ENCODE measurements at places on chromosomes 13 and 19.

DNA sequence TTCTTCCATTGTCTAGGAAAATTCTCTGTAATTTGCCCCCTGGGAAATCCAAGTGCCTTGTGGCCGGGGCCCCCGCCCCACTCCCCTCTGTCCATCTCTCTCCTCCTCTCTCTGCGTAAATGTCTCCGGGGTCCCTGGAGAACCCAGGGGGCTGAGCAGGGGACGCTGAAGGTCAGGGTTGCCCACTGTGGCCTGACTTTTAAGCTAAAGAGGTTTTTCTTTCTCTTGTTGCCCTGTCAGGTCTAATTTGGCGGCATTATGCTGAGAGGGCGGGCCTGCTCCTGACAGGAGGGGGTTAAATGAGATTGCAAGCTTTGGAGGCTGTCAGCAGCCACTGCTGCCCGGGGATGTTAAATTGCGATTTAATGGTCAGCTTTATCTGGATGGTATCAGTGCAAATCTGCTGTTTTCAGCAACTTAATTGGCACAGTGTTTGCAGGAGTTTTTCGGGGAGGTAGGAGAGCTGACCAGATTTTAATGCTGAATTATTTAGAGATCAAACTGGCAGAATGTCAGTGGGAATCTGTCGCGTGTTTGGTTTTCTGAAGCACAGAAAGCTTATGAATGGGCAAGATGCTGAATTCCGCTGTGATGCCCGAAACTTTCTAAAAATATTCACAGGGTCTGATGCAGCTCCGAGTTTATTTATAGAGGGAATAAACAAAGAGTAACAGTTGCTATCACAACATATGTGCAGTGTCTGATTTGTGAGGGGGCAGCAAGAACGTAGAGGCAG is 93.2 kb upstream of the SOX1 start:
- no peak for DNase-seq

DNA sequence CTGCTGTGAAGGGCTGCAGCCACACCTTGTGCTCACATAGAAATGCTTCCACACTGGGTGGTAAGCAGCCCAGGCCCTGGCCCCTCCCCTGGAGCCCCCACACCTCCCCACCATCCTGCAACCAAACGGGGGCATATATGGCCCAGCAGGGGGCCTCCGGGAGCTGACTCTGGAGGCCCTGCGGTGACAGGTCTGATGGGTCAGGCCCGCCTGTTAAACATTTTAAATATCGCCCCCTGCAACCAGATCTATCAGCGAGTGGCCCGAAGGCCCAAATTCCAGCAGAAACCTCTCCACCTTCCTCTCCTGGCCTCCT is 48.0 kb upstream of the KATNAL1 start:
- DNase-seq, result no peak

DNA sequence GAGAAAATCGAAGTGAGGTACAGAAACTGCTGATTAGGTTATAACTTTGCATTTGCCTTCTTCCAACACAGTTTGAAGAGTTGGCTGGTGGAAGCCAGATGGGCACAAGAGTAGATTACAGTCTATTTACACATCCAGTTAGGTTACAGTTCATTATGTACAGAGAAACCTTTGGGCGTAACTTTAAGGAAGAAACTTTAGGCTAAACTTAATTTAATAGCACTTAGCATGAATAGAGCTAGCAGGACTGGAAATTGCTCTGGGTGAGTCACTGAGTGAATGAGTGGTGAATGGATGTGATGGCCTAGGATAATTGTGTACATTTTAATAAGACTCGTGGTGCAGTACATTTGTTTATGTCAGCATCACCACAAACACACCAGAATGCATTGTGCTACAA is 62.9 kb upstream of the KLHL1 start:
- DNase-seq, result no peak

DNA sequence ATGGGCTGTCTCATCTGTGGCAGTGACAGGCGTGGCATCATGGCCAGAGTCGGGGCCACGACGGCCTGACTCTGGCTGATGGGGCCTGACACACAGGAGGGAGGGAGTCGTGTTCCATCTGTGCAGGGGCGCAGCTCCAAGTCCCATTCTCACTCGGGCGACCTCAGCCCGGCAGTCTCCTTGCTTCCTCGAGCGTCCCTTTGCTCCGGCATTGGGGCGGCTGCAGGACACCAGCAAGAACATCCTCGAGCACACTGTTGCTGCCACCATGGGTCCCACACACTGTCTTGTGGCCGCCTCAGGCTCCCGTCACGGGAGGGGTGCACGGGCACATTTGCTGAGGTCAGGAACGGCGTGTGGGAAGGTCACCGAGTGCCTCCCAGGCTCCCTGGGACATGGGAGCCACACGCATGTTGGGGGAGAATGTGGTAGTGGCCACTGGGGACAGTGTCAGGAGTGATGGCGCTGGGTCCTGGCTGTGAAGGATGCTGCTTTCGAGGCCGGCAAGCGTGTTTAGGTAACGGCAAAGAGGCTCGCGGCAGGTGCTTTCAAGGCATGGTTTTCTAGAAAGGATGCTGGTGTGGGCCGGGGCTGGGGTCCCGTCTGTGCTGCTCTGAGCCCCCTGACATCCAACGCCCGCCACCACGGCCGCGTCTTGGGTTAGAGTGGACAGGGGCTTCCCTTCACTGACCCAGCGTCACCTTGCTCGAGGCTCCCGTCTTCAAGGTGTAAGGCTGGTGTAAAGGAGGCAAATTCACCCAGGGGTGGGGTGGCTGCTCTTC is 3.4 kb downstream of the IZUMO4 start:
- DNase-seq, result no peak

GRCh38 chr13:104085611-104086010 is 1019.4 kb upstream of the SLC10A2 start:
- DNase-seq, result no peak

GRCh38 chr13:40190641-40191100 is 475.8 kb downstream of the FOXO1 start:
- no peak for DNase-seq

GRCh38 chr13:50527188-50527587 is 316.3 kb downstream of the DLEU7 start:
- no peak for DNase-seq

DNA sequence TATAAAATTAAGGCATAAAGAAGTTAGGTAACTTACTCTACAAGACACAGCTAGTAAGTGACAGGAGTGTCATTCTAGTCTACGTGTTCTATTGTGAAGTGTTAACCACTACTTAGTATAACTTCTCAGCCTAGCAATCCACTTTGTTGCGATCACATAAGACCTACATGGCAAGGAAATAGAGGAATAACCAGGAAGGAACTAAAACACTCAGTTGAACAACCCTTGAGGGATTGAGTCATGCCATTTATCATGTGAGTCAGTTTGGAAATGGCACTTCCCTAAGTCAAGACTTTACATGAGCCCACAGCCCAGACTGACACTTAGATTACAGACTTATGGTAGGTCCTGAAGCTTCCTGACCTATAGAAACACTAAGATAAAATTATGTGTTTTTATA is 279.5 kb upstream of the PCDH20 start:
- peak; percentile 37 for DNase-seq

GRCh38 chr13:40933508-40934204 is 85.5 kb downstream of the ELF1 start:
- DNase-seq, result no peak

GRCh38 chr13:53873558-53873957 is 844.9 kb downstream of the OLFM4 start:
- no peak for DNase-seq

DNA sequence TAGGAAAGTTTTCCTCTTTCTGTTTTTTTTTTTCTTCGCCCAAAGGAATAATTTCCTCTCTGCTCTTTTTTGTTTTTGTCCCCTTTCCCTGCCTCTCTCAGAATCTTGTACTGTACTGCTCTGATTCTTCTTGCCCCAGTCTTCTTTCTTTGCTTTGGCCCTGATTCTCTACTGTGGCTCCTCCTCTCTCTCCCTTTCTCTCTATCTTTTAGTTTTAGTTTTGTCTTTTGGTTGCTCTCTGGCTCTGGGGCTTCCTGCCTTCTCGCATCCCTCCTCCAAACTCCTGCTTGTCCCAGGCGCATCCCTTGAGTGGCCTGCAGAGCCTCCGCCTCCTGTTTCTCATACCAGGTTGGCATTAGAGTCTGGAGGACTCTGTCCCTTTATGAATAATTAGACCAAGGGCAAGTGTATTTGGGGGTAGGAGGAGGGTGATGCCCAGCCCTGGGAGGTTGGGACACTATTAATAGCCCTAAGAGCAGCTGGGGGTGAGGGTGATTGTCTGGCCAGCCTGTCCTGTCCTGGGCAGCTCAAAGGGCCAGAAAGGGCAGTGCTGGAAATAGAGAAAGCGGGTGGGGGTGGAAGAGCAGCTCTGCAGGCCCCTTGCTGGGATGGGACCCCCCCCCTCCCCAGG is 39.1 kb downstream of the LYL1 start:
- DNase-seq, result no peak

DNA sequence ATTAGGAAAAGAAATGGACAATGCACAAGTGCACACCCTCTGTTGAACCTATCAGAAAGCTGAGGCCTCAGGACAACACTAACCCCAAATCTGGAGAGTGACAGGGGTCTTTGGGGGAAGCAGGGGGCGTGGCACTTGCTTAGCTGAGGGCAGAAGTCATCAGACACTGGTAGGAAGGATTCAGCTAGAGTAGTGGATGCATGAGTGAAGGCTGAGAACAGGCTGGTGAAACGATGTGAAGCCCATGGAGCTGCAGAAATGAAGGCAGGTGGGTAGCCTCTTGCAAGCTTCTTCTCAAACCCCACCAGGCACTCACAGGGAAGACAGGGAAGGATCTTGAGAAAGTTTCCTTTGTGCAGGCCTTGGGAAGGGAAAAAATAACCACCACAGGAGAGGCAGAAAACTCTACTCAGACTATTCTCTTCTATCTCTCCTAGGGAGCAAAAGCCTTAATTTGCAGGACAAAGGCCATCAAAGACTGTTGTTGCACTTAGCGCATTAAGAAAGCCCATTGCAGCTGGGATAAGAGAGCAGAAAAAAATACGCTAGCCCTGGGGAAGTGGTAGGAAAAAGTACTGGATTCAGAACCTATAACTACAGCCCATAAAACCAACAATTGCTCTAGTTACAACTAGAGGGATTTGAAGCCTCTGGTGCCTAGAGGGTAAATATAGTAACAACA is 193.3 kb upstream of the ZNF536 start:
- DNase-seq, result no peak

GRCh38 chr19:46294494-46294893 is 2.3 kb upstream of the HIF3A start:
- DNase-seq, result no peak

DNA sequence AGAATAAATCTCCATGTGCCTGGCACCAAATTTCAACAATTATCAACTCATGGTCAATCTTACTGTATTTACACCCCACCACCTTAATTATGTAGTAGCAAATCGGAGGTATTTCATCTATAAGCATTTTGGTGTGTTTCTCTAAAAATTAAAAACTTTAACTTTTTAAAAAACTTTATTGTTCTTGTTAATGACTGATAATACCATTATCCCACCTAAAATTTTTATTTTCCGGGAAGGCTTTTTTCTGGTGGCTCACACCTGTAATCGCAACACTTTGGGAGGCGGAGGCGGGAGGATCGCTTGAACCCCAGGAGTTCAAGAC is 453 bp upstream of the PDCD2L start:
- DNase-seq, result no peak

DNA sequence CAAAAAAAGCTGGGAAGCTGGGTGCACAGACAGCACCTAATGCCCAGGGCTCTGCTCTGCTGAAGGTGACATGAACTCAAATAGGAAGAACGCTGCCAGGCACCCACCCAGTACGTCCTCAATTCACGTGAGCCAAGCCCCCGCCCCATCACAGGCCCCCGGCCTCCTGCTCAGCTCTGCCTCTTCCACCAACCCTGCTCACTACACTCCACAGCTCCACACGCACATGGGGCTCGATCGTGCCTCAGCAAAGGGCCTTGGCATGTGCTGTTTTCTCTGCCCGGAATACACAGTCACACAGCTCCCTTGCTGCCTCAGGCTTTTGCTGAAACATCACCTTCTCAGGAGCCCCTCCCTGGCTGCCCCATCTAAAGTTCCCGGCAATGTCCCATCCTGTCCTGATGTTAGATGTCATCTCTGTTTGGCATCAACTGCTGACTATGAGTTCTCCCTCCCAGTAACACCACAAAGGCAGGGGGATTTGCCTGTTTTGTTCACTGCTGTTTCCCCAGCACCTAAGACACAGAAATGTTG is 2.3 kb downstream of the ATP13A1 start:
- no peak for DNase-seq

DNA sequence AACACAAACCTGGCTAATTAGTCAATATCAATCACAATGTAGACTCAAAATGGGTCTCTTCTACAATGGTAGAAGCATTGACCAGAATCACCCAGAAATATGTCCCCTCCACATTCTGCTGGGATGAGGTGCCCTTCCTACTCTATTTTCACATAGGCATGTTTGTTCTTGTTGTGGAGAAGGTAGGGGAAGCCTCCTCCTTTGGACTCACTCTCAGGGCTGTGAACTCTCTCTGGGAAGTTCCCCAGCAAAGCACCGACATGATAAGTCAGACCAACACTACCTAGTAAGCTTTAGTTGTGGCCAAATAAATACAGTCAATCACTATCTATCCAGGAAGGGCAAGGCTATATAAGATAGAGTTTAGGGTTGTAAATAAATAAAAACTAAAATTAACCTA is 194.5 kb upstream of the UBL3 start:
- no peak for DNase-seq

GRCh38 chr13:32087955-32088747 is 56.6 kb downstream of the FRY start:
- no peak for DNase-seq

- no peak for DNase-seq
These were observed 87.0 kb upstream of the TSHZ3 start for GRCh38 chr19:31436121-31436776.

- DNase-seq, result no peak
These were observed 489 bp upstream of the ZNF653 start for GRCh38 chr19:11506101-11506555.

DNA sequence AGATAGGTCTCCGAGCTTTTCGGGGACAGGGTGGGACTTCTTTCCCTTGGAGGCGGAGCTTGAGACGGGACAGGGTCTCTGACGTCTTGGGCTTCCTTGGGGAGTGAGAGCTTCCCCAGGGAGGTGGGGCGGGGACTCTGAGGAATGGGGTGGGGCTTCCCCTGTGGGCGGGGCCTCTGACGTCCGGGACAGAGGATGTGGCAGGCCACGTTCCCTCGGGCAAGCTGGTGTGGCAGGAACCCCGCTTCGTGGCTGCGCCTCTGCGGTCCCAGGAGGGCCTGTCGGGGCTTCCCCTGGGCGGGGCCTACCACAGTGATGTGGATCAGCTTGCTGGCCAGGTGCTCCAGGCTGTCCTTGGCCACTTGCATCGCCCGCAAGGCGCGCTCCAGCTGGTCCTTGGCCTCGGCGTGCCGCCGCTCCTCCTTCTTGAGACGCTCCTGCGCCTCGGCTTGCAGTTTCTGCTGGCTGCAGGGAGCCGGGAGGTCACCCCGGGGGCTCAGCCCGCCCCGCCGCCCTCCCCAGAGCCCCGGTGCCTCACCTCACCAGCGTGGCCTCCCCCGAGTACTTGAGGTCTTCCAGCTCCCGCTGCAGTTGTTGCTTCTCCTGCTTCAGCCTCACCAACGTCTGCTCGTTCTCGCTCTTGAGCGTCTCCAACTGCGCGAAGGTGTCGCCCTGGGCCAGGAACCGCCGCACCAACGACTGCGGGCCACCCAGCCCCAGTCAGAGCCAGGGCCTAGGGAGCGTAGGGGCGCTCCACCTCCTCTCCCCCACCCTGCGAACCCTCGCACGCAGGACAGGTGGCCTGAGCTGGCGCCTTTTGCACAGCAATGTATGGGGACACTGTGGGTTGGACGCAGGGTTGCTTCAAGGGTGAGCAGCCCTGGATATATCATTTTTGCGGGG is 3.3 kb upstream of the RGL3 start:
- peak; percentile 23 for DNase-seq

- DNase-seq, result no peak
These were observed 234.4 kb upstream of the RXFP2 start for GRCh38 chr13:31504918-31505317.
